Non-pigmented ciliary epithelial cell (primary cell): ENCODE measurements at places on chromosomes 6 and 20.
A peak's percentile ranks its signal among the peaks of the same experiment; 100 is the strongest.

- no peak for DNase-seq
Observed at GRCh38 chr6:33826537-33826936, 22.7 kb upstream of the MLN start.

DNA sequence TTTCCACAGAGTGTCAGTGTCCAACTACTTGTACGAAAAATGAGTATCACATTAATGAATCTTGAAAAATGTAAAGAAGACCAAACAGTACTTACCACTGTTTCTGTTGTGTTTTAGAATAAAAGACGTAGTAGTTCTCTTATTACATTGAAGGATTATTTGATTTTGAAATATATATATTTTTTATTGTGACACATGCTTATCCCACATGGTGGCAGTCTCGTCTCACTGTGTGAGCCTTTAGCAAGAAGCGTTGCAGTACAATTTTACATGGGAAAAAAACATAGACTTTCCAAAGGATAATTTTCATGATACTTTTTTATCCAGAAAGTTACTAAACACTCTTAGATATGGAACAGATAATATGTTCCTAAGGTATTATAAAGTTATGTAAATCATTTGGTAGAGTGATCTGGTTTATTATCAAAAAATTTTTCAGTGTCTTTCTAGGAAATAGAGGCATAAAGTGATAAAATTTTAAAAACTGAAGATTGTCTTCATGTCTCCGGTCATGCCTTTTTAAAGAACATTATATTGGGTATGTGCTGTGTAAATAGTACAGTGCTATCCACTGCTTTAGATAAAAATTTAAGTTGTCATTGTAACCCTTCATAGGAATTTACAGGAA, 117.5 kb upstream of the SAMD5 start:
- no peak for DNase-seq

DNA sequence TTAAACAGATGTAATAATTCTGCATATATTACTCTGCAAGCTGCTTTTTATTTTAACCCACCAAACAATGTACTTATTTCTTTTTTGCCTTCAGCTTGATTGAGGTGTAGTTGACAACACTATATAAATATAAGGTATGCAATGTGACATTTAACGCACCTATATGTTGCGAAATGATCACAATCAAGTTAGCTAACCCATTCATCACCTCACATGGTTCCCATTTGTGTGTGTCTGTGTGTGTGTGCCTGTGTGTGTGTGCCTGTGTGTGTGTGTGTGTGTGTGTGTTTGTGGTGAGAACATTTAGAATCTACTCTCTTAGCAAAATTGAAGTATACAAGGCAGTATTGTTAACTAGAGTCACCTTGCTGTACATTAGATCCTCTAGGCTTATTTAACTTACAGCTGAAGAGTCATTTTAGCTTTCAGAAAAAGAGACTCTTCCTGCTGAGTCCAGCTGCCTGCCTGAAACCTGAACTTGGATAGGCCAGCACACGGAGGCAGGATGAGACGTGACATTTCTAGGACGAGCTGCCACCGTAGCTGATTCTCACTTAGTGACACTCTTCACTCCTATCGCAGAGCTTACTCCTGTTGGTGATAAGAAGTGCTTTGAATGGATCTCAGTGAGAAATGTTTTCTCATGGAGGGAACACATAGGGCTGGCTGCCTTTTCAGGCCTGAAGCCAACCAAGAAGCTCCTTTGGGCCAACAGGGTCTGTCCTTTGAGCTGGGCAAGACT, 126.5 kb upstream of the RIPOR2 start:
- DNase-seq, result no peak

GRCh38 chr20:51763965-51764602, 4.1 kb downstream of the ATP9A start:
- DNase-seq, result no peak

GRCh38 chr6:73152966-73153757, 72.1 kb downstream of the KHDC1L start:
- DNase-seq, result peak; percentile 19

DNA sequence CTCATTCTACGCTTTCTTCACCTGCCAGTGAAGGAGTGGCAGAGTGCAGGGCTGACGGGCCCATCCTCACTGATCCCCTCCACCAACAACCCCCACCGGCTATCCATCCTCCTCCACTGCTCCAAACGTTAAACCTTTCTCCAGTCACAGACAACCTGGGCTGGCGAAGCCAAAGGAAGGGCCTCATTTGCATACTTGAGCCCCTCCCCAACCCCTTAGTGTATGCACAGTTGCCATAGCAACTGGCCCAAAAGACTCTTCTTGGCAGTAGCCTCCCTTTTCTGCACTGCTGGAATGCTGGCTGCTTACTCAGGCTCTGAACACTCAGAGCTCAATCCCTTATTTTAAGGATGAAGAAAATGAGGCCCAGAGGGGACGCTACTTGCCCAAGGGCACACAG, 130.3 kb downstream of the GRM4 start:
- DNase-seq, result no peak

DNA sequence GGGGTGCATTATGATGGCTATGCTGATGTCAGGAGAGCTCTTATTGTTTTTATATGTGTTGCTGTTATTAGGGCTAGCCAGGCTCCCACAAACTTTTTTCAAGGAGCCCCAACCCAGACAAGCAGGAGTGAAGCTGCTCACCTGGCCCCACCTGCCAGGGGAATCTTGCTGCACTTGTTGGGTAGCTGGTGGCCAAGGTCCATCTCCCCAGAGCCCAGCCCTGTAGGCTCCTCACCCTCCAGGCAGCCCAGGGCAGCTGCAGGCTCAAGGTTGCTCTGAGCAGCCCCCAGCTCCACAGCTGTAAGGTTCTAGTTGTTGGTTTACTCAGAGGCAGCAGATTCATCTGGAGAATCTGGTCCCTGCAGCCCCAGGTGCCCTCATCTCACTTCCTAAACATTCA, 46.8 kb upstream of the SIRPA start:
- DNase-seq, result no peak

GRCh38 chr6:132598473-132598872, 8.9 kb upstream of the TAAR5 start:
- DNase-seq, result no peak

DNA sequence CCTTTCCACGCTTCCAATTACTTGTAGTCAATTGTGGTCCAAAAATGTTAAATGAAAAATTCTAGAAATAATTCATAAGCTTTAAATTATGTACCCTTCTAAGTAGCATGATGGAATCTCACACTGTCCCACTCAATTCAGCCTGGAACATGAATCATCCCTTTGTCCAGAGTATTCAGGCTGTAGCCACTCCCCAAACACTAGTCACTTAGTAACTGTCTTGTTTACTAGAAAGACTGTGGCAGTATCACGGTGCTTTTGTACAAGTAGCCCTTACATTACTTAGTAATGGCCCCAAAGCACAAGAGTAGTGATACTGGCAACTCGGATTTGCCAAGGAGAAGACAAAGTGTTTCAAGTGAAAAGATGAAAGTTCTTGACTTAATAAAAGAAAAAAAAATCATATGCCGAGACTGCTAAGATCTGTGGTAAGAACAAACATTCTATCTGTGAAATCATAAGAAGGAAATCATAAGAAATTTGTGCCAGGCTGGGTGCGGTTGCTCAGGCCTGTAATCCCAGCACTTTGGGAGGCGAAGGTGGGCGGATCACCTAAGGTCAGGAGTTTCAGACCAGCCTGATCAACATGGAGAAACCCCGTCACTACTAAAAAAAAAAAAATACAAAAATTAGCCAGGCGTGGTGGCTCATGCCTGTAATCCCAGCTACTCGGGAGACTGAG, 168.5 kb upstream of the SIM1 start:
- DNase-seq, result peak; percentile 81

- DNase-seq, result peak; percentile 99
Observed at GRCh38 chr20:41329435-41330342, 10.9 kb upstream of the LPIN3 start.

GRCh38 chr6:4732691-4733315, 43.4 kb upstream of the CDYL start:
- peak; percentile 86 for DNase-seq

GRCh38 chr6:38554700-38555413, 84.9 kb downstream of the BTBD9 start:
- DNase-seq, result no peak

GRCh38 chr6:14524319-14524718, 406.7 kb downstream of the CD83 start:
- DNase-seq, result no peak

DNA sequence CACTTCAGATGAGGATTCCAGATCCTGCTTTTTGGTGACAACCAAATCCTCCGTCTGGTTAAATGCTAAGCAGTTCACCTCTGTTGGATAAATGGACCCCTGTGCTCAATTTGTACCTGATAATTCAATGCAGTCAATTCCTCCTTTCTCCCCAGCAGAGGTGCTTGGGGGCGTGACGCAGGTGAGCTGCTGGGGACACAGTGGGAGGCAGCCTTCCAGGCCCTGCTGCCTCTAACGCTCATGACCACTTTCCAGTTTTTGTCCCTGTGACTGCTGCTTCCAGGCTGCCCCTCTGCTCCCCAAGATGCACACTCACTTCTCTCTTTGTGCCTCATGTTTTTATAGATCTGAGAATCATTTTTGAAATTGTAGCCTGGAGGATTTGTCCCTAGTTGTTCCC, 78.5 kb downstream of the TTLL2 start:
- no peak for DNase-seq

DNA sequence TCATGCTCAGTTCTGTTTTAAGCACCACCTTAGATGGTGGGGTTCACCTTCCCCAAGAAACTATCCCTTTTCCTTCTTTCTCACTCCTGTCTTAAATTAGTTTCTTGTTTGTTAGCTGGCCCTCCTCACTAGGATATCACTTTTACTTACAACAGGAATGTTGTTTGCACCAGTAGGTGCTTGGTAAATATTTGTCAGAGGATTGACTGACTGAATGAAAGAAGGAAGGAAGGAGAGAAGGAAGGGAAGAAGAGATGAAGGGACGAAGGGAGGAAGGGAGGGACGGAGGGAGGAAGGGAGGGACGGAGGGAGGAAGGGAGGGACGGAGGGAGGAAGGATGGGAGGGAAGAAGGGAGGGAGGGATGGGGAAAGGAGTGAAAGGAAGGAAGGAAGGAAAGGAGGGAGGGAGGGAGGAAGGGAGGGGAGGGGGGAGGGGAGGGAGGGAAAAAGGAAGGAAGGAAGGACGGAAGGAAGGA, 505 bp upstream of the KCNK15 start:
- no peak for DNase-seq

GRCh38 chr6:139369068-139369467, 5.4 kb downstream of the CITED2 start:
- no peak for DNase-seq

DNA sequence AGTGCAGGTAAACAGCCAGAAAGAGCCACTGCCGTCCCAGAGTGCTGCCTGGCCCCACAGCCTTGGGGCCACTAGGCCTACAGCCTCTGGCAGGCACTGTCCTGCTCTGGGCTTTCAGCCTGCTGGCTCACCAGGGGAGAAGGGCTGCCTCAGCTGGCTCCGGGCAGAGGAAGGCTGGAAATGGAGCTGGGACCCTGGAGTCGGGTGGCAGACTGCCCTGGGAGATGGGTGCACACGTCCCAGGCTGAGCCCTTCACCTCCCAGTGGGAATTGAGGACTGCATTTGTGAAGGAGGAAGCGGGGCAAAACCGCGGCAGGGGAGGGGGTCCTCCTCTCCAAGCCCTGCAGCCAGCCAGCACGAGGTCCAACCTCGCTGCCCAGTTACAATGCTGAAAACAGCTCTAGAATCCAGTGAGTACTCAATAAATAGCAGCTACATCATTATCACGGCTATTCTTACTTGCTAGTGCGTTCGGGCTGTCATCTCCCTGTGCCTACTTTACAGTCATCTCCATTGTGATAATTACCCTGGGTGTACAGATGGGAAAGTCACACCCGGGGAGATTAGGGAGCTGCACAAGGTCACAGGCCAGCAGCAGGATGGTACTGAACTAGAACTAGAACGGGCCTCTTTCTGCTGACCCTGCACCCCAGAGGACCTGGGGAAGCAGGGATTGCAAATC, 13.1 kb downstream of the ACSS1 start:
- DNase-seq, result no peak

GRCh38 chr6:52489881-52490280, 69.7 kb downstream of the EFHC1 start:
- DNase-seq, result no peak

- DNase-seq, result no peak
Observed at GRCh38 chr6:157456524-157456829, 75.5 kb downstream of the ZDHHC14 start.

GRCh38 chr20:62019144-62019805, 46.4 kb downstream of the TAF4 start:
- no peak for DNase-seq

DNA sequence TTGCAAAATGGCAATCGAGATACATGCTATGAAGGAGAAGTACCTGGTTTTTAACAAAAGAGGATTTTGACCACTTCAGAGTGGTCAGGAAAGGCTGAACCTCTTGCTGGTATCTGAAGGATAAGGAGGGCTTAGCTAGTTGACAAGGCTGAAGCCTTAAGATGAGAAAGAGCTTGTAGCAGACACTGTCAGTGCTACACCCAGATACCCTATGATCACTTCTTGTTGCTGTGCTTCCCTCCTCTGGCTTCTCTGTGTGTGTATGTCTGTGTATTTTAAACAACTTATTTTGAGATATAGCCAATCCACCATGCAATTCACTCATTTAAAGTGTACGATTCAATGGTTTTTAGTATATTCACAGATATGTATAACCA, 38.9 kb upstream of the TGM2 start:
- DNase-seq, result no peak

- no peak for DNase-seq
Observed at GRCh38 chr6:75791881-75792280, 42.8 kb downstream of the MYO6 start.

- no peak for DNase-seq
Observed at GRCh38 chr6:25263657-25264056, 15.5 kb upstream of the CARMIL1 start.

GRCh38 chr6:170116636-170117035, 174.2 kb downstream of the DLL1 start:
- DNase-seq, result no peak

DNA sequence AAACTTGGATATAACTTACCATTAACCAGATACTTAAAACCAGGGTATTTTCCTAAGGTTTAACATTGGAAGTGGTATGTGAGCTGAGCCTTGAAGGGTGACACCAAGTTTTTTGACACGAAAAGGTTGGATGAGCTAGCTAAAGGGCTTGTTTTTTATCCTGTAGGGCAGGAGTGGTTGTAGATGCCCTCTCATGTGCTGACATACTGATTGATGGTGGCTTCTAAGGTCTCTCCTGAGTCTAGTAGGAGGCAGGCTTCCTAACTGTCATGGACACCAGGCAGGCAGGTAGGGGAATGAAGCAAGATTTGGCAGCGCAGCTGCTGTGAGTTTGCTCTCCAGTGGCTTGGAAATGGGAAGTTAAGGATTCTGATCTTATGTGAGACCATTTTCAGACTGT, 66.1 kb downstream of the FOXO3 start:
- DNase-seq, result no peak

GRCh38 chr6:170433163-170434116, 119.7 kb downstream of the PSMB1 start:
- DNase-seq, result no peak

- DNase-seq, result no peak
Observed at GRCh38 chr6:74000666-74001490, 304.9 kb downstream of the CD109 start.
